ENCODE measurements at places on chromosomes 1 and 21.

DNA sequence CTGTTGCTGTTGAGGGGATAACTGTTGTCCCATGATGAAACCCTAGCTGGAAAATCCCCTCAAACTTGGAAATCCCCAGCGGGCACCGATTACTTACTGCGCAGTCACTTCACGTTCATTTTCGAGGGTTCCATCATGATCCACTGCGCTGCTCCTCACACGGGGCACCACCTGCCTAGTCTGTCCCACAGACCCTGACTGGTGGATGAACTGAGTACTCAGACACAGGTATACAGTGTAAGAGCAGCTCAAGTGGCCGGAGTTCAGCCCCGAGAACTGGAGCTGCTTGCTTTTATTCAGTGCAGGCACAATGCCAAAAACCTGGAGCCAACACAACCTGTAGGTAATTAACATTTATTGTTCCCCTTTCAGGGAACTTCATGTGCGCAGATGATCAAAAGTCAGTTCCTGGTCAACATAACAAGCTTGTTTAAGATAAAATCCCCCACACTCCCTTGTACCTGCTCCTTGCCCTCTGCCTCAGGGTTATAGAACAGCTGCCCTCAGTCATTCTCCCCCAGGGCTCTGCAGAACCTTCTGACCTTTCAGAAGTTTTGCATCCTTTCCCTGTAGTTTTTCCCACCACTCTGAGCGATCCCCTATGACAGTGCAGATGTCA is 46.5 kb upstream of the PRELP start:
- no peak for DNase-seq

DNA sequence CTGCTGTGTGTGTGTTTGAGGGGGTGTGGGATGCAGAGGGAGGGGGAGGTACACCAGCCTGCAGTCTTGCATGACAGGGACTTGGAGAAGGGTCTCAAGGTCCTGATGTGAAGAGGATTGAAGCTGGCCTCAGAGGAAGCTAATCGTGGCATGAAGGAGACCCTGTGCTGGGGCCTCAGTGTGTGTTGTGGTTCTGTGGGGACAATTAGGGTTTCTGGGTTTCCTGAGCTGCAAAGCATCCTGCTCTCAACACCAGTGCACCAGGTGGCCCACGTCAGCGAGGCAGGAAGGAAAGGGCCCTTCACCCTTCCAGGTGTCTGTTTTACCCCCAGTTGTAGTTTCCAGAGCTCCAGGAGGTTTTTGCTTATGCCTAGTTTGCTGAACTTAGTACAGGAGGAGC is 52.8 kb downstream of the TENT5C start:
- DNase-seq = no peak

DNA sequence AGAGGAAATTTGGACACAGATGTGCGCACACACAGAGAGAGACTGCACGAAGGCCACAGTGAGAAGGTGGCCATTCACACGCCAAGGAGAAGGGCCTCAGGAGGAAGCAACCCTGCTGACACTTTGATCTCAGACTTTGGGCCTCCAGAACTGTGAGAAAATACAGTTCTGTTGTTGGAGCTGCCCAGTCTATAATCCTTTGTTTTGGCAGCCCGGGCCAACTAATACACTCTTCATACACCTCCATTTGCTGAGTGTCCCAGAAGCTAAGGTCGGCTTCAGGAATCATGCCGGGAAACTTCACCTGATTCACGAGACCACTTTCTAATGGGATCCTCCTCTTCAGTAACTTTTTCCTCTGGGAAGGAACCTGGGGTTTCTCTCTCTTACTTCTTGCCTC is 23.2 kb downstream of the HUNK start:
- DNase-seq = no peak

DNA sequence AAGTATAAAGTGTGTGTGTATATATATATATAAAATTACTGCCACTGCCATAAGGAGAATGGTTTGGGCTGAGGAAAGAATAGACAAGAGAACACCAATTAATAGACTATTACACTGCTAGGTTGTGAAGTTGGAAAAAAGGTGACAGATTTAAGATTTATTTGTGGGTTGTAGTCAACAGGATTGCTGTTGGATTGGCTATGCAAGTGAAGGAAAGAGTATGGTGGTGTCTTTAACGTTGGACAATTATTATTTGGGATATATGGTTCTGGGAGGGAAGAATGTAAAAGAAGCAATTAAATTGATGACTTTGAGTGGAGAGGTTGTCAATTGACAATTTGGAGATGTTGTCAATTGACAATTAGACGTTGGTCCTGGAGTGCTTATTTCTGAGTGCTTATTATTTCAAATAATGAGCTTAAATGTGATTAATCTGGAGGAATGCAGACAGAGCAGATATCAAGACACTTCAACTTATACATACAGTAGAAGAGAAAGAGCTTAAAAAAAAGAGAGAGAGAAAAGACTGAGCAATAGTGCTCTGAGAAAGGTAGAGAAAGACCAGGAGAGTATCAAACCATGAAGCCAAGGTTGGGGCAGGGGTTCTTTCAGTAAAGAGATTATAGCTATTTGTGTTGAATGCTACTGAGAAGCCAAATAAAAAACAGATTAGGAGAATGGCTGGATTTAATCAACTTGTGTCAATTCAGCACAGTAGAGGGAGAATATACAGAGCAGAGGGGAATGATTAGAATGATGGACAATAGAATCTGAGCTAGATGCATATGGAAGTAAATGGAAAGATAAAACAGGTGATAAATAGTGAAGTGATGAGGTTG is 9.7 kb downstream of the PTGS2 start:
- no peak for DNase-seq

- no peak for DNase-seq
These were observed 119.9 kb downstream of the ACBD6 start for GRCh38 chr1:180382326-180383115.

GRCh38 chr21:25577424-25578055 is 29.7 kb downstream of the MRPL39 start:
- peak; percentile 50 for DNase-seq

DNA sequence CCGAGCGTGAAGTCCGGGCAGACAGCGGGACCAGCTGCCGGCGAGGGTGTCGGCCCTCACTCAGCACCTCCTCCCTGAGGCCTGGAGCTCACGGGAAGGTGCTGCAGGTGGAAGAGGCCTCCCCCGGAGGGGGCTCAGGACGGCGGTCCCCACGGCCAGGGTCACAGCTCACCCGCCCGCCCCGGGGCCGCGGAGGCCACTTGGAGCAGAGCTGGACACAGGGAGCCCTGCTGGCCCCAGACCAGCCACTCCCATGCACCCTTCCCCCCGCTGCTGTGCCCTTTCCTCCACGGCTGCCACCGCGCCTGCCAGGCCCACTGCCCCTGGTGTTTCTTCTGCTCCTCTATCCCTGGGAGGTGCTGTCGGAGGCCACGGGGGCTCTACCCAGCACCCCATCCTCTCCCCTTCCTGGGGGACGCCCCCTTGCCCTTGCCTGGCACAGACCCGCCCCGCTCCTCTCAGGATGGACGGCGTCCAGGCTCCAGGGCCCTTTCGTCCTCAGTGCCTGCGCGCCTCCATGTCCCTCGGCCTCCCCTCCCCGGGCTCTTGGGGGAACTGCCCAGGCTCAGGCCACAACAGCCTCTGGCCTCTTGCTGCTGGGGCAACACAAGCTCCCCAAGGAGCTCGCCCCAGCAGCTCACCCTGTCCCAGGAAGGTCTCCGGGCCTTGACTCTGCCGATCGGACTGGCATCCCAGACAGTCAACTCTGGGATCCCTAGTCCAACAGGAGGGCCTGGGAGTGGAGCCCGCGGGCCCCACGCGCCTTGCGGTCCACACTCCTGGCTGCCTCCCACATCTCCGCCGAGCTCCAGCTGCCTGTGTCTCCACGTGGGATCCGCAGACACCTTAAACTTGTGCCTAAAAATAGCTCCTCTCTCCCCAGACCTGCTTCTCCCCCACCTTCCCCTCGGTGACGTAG is 4.1 kb downstream of the TMEM240 start:
- no peak for DNase-seq

DNA sequence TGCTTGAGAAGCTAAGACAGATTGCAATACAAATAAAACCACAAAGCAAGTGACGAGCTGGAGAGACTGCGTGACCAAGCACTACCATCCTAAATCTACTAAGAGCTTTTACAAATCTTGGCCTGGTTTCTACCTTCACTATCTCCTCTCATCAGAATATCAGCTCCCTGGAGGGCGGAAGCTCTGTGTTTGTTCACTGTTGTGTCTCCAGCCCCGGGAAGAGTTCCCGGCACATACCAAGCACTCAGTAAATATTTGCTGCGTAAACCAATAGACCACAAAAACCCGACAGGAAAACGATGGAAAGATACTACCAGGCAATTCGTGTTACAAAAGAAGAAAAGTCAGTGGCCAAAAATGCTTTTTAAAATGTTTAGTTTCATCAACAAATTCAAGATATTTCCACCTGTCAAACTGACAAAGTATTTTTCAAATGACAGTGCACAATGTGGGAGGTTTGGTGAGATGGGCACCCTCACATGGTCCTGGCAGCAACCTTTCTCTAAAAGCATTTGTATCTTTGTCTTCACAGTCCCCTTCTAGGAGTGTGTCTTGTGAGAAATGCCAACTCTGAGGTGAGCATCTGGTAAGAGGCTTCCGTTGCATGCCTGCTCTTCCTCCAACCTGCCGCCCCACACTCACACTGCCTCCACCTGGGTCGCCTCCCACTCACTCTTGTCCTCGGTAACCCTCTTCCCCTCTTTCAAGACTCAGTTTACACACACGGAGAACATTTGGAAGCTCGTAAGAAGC is 34.7 kb downstream of the SLC1A7 start:
- peak; percentile 74 for DNase-seq

GRCh38 chr1:71785000-71785399 is 497.3 kb downstream of the NEGR1 start:
- no peak for DNase-seq

GRCh38 chr1:8409106-8409505 is 91.2 kb downstream of the SLC45A1 start:
- peak; percentile 68 for DNase-seq
